ENCODE measurements at places on chromosomes 11 and 22. TPM values are rescaled to one million over a fixed set of nuclear protein-coding genes. Genes with fewer than 3 reads are reported as not detected.

The RFPL1 gene
- not detected for total RNA-seq

The SLC35F2 gene
- 9.4 TPM for total RNA-seq

The APOA4 gene
- not detected for total RNA-seq

The PNPLA3 gene
- not detected for total RNA-seq

The MRGPRE gene
- not detected for total RNA-seq

The MIOX gene
- not detected for total RNA-seq

The KDELR3 gene
- total RNA-seq = not detected

The OR10G4 gene
- not detected for total RNA-seq

The TNNI2 gene
- total RNA-seq = 1.6 TPM

The MRGPRX4 gene
- total RNA-seq = not detected

The MYO18B gene
- 0.15 TPM for total RNA-seq

The PC gene
- 2.6 TPM for total RNA-seq

The OR2AG1 gene
- not detected for total RNA-seq

The BTG4 gene
- not detected for total RNA-seq

The GNB1L gene
- total RNA-seq = 6.6 TPM

The DDB1 gene
- 167 TPM for total RNA-seq

The APOL6 gene
- total RNA-seq = 7.7 TPM

The TREH gene
- not detected for total RNA-seq

The IFITM10 gene
- 1.1 TPM for total RNA-seq

The GUCY1A2 gene
- total RNA-seq = not detected

The CCDC15 gene
- 1.8 TPM for total RNA-seq

The MMP8 gene
- total RNA-seq = not detected

The MMP12 gene
- total RNA-seq = not detected

The PARVG gene
- 247 TPM for total RNA-seq

The SHISAL1 gene
- not detected for total RNA-seq

The OR5B3 gene
- not detected for total RNA-seq

The C11orf65 gene
- total RNA-seq = 1.4 TPM

The OR4A16 gene
- total RNA-seq = not detected

The KIAA1671 gene
- total RNA-seq = 0.02 TPM

The ST3GAL4 gene
- total RNA-seq = 1.9 TPM

The CNGA4 gene
- 0.79 TPM for total RNA-seq

The TTC28 gene
- 5.2 TPM for total RNA-seq

The OR8D1 gene
- total RNA-seq = not detected

The MDK gene
- 2.9 TPM for total RNA-seq

The LSP1 gene
- 445 TPM for total RNA-seq

The XKR3 gene
- total RNA-seq = 0.17 TPM

The CDKN1C gene
- 8.0 TPM for total RNA-seq

The IGF2 gene
- total RNA-seq = not detected

The SLC25A18 gene
- total RNA-seq = not detected

The FAM83F gene
- total RNA-seq = 0.10 TPM

The PIWIL4 gene
- total RNA-seq = 0.67 TPM

Data from B cell (primary cell).